ENCODE measurements at places on chromosomes 4 and X.

DNA sequence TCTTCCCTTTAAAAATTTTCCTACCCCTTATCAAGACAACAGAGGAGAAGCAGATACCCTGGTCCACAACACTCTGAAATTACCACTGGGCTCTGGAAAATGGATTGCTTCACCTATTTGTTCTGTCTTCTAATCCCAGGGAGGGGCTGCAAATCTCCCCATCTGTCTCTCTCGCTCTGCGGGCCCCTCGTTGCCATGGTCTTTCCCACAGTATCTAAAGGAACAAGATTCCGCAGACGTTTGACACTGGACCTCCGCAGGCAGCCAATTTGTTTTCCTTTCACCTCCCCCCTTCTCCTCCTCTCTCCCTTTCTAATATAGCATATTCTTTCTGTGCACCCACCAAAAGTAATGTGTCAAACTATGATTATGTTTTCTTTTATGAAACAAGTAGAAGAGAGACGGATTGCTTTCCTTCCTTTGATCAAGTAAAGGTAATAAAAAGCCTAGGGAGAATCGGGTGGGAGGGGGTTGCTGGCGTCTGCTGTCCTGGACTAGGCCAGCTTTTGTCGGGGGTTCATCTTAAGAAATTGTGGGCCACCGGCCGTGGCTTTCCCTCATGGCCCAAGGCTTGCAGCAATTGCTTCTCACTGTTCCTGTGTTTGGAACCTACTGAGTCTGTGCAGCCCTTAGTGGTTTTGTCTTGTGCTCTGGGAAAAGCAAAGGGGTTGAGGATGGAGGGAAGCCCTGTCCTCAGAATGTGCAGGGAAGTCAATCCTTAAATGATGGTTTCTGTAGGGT, 81.0 kb downstream of the MGST2 start:
- DNase-seq, result no peak

DNA sequence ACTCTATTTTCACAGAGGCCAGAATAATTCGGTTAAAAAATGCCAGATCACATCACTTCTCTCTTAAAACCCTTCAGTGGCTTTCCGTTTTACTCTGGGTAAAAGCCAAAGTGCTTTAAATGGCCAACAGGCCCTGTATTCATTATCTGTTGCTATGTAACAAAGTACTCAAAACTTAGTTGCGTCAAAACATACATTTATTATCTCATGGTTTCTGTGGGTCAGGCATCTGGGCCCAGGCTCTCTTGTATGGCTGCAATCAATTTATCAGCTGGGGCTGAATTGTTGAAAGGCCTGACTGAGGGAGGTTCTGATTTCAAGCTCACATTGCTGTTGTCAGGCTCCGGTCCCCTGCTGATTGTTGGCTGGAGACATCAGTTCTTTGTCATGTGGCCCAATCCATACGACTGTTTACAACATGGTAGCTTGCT, 72.7 kb upstream of the H2AZ1 start:
- DNase-seq, result no peak

DNA sequence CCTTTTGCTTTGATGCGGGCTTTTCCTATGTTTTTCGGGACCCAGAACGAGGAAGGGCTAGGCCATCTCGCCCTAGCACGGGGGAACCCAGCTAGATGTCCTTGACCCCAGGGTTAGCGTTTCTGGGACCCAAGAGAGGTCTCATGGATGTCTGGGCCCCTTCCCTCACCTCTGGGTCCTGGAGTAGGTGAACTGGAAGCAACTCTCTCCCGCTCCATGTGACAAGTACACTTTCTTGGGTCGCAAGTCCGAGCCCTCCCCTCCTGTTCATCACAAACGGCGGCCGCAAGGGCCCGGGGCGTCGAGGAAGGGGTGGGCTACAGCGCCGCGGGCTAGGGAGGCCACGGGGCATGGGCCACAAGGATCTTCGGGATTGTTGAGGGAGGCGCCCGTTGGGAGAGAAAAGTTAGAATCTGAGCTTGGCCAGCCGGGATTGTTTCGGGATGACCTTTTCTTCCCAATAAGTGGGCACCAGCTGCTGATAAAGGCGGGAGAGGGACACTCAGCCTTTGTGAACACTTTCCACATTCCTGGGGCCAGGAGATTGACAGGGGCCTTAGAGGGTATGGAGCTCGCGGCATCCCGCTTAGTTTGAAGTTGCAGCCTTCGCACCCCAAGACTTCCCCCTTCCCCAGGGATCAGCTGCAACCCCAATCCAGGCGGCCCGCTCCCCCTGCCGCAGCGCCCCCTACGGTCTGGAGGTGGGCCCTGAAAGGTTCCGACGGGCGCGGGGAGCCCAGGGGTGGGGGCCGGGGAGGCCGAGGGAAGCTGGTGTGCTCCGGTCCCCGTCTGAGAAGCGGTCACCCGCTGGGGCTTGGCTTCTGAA, 136.9 kb upstream of the ZIC3 start:
- DNase-seq, result no peak

DNA sequence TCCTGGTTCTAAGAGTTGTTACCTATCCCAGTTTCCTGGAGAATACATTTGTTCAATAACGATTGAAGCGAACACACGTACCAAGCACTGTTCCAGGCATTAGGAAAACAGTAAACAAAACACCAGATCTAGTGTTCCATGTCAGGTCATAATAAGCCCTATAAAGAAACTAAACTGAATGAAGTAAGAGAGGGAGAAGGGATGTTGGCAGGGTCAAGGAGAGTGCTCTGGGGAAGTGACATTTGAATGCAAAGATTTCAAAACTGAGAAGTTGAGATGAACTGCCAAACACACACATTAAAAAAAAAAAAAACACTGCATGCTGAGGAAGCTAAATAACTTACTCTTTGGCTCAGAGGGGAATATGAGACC, 14.4 kb upstream of the ENAM start:
- no peak for DNase-seq

DNA sequence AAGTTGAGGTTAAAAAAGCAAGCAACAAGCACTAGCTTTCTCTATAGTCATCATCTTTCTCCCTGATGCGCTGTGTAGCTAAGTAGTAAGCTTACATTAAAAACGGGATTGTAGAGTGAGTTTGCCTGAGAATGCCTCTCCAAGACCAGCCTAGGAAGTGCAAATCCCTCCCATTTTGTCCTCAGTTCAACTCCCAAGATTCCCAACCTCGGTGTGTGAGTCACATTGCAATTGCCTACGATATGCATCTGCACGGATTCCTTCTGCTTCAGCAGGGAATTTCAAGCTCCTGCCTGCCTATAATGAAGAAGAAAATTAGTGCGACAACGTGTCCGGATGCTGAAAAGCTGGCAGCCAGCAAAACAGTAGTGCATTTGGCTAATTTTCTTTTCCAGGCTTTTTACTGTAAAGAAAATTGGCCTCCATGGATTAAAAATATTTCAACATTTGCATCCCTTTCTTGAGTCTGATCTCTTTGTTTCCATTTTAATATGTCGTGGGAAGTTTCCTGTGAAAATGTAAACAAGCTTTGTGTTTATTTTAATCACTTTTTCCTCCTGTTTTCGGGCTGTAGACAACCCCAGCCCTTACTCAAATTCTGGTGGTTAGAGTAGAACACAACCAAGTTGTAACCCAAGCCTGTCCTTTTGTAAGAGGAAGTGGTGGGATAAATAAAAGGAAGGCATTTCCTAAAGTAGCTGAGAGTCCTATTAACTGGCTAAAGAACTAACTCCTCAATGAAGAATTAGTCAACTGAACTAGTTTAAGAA, 58.4 kb upstream of the TET2 start:
- DNase-seq, result no peak

- DNase-seq, result no peak
These were observed 162.8 kb upstream of the PRDX4 start for GRCh38 chrX:23504540-23504884.

- peak; percentile 5 for DNase-seq
These were observed 130.9 kb downstream of the TMEM164 start for GRCh38 chrX:110133735-110134370.

GRCh38 chr4:22482250-22483127, 33.4 kb downstream of the ADGRA3 start:
- DNase-seq, result no peak

DNA sequence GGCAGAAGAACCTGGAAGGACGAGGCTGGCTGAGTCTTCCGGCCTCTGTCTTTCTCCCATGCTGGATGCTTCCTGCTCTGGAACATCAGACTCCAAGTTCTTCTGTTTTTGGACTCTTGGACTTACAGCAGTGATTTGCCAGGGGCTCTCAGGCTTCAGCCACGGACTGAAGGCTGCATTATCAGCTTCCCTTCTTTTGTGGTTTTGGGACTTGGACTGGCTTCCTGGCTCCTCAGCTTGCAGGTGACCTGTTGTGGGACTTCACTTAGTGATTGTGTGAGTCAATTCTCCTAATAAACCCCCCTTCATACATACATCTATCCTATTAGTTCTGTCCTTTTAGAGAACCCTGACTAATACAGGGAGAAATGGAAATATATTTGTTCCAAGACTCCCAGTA, 265.8 kb downstream of the PCDH18 start:
- no peak for DNase-seq

DNA sequence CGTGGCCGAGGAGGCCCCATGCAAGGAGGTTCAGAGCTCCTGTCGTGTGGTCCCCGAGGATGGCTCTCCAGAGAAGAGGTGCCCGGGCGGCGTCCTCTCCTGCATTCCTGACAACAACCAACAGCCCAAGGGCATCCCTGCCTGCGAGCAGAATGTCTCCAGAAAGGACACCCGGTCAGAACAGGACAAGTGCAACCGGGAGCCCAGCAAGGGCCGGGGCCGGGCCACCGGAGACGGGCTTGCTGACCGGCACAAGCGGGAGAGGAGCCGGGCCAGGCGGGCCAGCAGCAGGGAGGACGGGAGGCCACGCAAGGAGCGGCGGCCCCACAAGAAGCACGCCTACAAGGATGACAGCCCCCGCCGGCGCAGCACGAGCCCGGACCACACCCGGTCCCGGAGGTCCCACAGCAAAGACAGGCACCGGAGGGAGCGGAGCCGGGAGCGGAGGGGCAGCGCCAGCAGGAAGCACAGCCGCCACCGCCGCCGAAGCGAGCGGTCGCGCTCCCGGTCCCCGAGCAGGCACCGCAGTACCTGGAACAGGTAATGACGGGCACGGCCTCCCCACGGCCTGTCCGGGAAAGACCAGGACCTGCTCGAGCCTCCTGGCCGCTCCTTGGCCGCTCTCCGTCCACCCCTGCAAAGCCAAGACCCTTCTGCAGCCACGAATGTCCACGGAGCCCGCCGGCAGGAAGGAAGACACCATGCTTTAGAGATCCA, 9.8 kb downstream of the AKAP17A start:
- DNase-seq, result peak; percentile 15

DNA sequence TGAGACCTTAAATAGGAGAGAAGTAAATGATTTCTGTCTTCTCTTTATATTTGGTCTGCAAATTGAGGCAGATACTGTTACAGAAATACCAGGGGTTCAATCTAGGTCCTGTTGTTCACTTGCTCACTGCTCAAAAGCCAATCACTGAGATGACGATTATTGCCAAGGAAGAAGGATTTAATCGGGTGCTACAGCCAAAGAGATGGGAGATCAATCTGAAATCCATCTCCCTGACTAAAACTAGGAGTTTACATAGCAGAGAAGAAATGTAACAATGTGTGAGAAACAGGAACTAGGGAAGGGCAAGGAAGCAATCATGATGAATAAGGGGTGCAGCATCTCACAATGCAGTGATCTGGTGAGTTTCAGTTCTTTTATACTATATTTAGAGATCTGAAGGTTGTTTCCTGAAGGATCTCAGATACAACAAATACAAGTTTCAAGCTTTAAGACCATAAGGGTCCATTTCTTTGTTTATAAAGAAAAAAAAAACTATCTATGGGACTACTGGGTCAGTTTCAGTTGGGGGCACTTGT, 117.9 kb upstream of the FAM9B start:
- no peak for DNase-seq

GRCh38 chrX:1394731-1395501, 3.0 kb upstream of the SLC25A6 start:
- no peak for DNase-seq

DNA sequence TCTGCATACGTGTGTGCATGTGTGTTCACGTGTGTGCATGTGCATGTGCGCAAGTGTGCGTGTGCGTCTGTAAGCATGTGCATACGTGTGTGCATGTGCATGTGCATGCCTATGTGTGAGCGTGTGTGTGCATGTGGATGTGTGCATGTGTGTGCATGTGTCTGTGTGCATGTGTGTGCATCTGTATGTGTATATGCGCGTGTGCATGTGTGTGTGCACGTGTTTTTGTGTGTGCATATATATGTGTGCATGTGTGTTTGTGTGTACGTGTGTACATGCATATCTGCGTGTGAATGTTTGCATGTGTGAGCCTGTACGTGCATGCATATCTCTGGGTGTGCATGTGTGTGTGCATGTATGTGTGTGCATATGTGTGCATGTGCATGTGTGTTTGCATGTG, 35.7 kb upstream of the DRD5 start:
- no peak for DNase-seq

DNA sequence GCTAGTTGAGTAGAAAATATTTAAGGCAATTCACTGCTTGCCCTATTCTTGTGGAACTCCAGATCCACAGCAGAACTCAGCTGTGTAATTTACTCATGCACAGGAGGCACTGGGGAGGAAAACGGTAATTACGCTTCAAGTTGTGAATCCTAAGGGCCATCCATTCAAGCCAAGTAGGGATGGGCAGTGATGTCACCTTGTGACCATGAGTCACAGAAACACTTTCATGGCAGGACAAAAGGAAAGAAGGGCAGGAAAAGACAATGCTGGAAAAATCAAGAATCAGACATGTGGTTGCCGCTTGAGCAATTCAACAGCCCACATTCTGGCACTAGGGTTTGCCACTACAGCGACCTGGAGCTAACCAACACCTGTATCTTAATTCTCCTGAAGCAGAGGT, 1.4 kb downstream of the PAQR3 start:
- no peak for DNase-seq

DNA sequence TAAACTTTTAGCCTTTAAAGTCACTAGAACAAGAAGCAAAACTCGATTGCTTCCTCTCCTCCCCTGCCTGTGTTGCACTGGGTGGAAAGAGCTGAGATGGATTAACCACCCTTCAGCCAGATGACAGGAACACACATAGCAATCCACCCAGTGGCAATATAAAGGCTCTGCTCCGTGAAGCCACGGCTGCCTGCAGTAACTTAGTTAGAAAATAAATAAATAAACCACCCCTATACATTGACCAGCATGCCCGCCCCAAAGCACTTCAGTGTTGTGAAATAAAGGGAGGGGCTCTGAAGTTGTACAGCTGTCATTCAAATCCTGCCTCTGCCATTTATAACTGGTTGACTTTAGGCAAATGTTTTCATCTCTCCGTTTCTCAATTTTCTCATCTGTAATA, 217.1 kb upstream of the LDB2 start:
- no peak for DNase-seq

- no peak for DNase-seq
These were observed 77.0 kb downstream of the COQ2 start for GRCh38 chr4:83207497-83208101.

- DNase-seq, result no peak
These were observed 29.3 kb upstream of the GPR101 start for GRCh38 chrX:137062915-137063617.

- DNase-seq, result peak; percentile 66
These were observed 677 bp upstream of the CYP4V2 start for GRCh38 chr4:186190581-186191199.

DNA sequence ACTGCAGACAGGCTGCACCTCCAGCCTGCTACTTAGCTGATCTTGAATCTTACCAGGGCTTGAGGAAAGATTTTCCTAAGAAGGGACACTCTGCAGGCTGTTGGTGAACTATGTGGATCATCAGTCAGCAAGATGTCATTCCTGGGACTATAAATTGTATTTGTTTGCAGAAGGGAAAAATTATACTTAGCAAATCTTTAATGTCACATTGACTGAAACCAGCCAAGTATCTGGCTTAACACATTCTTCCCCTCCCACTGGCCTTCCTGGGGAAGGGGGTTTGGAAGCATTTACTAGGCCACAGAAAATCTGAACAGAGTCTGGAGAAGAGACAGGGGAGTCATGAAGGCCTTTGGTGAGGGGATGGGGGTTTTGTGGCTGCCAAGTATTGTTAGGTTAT, 156.7 kb upstream of the EOLA2 start:
- no peak for DNase-seq

GRCh38 chr4:140612357-140612756, 43.6 kb upstream of the UCP1 start:
- DNase-seq, result no peak
